ENCODE measurements at places on chromosomes 5 and 9.

GRCh38 chr5:163342306-163342705, 95.1 kb upstream of the CCNG1 start:
- DNase-seq = no peak

- DNase-seq = no peak
Measured at GRCh38 chr5:137216976-137217598, 282.0 kb downstream of the SPOCK1 start.

GRCh38 chr5:94469894-94470329, 148.5 kb downstream of the KIAA0825 start:
- peak; percentile 63 for DNase-seq

DNA sequence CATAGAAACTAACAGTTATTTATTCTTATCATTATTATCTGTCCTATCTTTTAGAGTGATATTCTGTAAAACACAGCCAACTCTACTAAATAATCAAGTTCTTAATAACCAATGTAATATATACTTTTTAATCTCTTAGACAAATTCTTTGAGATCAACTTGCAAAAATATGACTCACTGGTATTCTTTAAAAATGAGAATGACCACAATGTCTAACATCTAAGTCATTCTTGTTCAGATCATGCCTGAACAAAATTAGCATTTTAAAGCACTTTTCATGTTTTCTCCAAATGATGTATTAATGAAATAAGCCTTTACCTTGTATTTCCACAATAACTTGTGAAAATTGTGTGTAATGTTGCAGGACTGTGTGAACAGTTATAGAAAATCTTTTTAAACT, 356.9 kb upstream of the RGMB start:
- no peak for DNase-seq

- no peak for DNase-seq
Measured at GRCh38 chr5:17995997-17996396, 361.7 kb downstream of the TAF11L14 start.

- no peak for DNase-seq
Measured at GRCh38 chr9:126984969-126985368, 70.4 kb downstream of the RALGPS1 start.

DNA sequence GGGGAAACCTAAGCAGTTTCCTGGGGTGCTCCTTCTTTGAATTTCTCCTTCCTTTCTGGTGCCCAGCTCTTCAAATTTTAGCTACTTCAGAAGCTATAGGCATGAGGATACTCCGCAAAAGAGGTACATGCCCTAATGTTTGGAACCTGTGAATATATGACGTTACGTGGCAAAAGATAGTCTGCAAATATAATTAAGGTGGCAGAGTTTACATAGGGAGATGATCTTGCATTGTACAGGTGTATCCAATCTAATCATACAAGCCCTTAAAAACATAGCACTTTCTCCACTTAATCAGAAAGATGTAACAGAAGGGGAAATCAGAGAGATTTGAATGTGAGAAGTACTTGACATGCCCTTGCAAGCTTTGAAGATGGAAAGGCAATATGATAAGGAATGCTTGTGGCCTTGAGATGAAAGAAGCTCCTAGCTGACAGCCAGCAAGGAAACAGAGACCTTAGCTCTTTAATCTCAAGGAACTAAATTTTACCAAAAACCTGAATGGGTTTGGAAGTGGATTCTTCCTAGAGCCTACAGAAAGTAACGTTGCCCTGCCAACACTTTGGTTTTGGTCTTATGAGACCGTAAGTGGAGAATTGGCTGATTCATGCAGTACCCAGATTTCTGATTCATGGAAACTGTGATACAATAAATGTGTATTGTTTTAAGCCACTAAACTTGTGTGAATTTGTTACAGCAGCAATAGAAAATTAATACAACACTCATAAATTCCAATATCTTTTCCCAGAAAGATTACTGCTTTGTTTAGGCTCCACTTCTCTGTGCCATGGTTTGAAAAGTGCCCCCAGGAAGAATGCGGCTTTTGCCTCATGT, 268.4 kb downstream of the FAM170A start:
- no peak for DNase-seq

DNA sequence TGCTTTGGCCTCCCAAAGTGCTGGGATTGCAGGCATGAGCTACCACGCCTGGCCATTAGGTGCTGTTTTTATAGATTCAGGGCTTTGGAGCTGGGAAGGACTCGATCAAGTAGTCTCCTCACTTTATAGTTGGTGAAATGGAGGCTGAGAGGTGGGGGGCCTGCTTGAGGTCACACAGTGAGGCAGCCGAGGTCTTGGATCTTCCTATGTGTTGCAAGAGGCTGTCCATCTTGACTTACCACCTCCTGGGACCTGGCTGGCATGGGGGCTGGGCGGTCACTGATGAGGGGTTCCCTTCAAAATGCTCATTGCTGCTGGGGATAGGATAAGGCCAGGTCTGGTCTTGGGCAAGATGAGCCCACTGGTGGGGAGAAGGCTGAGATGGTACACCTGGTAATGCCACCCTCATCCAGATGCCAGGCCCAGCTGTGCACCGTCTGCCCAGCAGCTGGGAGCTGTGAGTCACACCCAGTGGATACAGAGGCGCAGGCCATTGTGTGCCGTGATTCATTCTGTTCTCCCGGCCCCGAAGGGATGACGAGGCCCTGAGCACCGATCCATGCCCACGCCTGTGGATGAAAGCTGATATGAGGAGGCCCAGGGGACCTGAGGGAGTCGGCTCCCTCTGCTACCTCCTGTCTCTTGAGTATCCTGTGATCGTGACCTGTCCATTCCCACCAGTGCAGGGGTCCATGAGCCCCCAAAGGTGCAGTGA, 10.5 kb upstream of the NDST1 start:
- no peak for DNase-seq

DNA sequence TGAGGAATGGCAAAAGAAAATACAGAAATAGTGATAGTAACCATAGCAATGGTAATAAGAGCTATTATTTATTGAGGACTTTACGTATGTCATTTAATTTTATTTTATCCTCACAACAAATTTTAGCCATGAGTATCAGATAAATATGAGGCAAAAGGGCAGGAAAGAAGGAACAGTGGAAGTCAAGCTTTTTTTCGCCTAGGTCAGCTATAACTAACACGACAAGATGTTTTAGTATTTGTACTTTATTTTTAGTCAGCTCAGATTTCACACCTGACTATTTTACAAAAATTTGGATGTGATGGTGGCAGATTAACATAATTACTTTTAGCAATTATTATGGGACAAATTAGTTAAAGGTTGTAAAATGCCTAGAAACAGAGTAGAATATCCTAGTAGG, 34.8 kb upstream of the CDKN2B start:
- DNase-seq = no peak

DNA sequence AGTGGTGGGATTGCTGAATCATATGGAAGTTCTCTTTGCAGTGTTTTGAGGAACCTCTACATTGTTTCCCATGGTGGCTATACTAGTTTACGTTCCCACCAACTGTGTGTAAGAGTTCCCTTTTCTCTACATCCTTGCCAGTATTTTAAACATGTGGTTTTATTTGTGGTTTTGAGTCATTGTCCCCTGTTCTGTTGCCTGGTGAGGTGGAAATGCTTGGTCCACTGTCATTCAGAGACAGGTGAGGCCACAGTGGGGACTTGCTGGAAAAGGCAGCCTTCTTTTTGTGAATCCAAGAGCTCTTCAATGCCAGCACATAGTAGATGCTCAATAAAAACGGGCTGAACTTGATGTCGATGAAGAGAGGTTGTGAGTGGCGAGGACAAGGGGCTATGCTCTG, 44.2 kb downstream of the SH3PXD2B start:
- DNase-seq = no peak

- DNase-seq = no peak
Measured at GRCh38 chr9:135910216-135910615, 2.9 kb upstream of the CAMSAP1 start.

DNA sequence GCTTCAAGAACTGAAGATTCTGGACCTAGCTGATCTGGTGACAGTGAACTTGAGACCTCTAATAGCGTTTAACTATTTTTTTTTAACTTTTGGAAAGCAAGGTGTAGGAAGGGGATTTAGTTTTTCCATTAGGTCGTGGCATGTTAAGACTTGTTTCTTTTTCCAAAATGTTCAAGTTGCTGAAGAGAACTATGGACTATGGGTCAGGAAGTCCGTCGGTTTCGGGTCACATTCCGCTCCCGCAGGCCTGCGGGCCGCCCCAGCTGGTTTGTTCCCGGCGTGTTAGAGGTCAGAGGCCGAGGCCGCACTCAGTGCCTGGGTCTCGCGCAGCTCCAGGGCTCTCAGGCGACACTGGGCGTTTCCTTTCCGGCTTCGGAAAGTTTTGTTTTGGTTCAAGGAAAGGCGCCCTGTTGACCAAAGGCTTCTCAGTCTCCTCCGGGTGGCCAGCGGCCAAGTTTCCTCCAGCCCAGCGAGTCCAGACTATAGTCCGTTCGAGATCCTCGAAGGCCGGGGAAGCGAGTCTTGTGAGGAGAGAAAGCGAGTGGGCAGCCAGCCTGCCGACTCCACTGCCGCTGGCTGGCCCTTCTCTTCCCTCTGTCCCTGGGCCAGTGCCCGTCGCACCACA, 586 bp upstream of the FCHO2 start:
- DNase-seq = no peak

- no peak for DNase-seq
Measured at GRCh38 chr5:73381590-73382400, 66.8 kb downstream of the FOXD1 start.

DNA sequence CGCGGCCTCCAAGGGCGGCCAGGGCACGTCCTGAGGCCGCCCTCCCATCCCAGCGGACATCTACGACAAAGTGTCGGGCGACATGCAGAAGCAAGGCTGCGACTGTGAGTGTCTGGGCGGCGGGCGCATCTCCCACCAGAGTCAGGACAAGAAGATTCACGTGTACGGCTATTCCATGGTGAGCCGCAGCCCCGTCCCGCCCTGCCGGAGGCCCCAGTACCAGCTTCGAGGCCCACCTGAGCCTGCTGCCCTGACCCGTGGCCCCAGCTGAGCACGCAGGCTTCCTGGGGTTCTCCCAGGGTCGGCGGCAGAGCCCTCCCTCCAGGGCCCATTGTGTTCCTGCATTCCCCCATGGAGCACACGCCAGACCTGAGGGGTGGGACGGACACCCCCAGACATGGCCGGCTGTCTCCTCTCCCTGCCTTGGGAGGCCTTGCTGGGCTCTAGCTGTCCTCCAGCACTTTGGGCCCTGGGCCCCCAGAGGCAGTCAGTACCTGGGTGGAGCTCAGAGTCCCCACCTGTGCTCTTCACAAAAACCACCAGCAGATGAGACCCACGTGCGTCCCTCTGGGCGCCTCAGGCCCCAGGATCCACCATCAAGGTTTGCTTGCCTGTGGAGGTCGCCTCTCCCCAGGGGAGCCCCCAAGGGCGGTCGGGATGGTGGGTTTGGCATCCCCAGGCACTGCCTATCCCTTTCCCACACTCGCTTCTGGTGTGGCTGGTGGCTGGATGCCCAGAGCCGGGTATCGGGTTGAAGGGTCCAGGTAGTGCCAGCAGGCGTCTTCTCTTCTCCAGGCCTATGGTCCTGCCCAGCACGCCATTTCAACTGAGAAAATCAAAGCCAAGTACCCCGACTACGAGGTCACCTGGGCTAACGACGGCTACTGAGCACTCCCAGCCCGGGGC, 1.0 kb downstream of the PHPT1 start:
- no peak for DNase-seq

DNA sequence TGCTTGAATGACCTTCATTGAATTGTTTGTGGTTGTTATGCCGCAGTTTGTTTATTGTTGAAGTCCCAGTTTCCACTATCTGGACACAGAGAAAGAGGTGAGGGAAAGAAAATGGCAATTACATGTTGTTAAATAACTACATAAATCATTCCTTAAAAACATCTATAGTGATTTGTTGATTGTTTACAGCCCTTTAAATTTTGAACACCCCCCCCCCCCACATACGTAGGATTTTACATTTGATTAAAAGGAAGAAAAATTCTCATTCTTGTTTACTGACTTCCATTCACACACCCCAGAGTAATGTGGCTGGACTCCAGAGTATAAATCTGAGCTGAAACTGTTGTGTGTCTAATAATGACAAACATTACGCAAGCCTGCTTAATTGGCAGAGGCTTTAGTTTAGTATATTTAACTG, 87.1 kb upstream of the FAM174A start:
- no peak for DNase-seq

- DNase-seq = no peak
Measured at GRCh38 chr9:13478160-13478559, 198.7 kb upstream of the MPDZ start.

DNA sequence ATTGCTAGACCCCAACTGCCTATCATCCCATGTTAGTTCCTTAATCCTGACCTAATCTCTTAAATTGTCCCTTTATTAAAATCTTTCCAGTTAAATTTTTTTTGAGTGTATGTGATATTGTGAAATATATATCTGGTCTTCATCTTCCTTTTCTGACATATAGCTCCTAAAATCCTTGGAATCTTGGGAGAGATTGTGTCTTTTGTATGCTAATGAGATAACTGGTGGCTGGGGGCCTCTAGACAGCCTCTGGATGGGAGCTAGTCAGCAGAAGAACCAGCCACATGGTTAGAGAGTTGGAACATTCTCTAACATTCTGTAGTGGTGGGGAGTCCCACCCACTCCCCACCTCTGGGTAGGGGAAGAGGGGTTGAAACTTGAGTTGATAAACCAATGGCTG, 3.7 kb upstream of the CCL19 start:
- no peak for DNase-seq

DNA sequence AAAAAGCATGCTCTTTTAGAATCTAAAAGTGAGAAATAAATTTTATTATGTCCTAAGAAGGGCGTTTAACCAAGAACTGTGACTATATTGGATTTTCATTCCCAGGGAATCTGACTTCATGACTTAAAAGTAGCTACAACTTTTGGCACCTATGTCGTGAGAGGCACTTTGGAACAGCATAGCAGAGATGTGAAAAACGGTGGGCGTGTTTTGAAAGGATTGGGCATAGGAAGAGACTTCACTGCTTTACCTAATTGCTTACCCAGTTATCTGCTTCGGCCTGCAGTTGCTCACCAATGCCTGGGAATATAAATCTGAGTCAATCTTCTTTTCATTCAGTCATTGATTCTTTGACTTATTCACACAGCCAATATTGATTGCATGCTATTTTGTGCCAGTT, 363.4 kb downstream of the DNAH5 start:
- no peak for DNase-seq

DNA sequence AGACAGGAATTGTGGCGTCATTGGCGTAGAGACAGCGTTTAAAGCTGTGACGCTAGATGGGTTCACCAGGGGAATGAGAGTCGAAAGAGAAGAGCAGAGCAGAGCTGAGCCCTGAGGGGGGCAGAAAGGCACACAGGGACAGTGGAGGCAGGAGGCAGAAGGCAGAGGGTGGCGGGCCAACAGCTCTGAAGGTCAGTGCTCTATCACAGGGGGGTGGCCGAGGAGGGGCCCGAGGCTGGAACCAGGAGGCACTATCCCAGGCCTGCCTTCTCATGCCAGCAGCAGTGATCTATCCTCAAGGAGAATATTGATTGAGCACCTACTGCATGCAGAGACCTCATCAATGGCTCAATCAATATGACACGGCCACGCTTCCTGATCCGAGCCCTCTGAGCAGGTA, 132.4 kb downstream of the KCNIP1 start:
- DNase-seq = no peak

Data from NCI-H2029 treated with DMSO at 0.1 percent for 48 hours (cell line).